Stimulated activated naive CD4-positive, alpha-beta T cell treated with Interleukin-2 at 50 U/mL for 16 hours (primary cell): ENCODE measurements at places on chromosomes 5 and 9.

GRCh38 chr9:135100241-135100681, 12.8 kb downstream of the OLFM1 start:
- no peak for DNase-seq

GRCh38 chr5:176687247-176687646, 40.0 kb downstream of the TSPAN17 start:
- DNase-seq, result no peak

GRCh38 chr5:124700333-124700732, 46.1 kb downstream of the ZNF608 start:
- no peak for DNase-seq

GRCh38 chr9:87594194-87594593, 96.5 kb downstream of the DAPK1 start:
- DNase-seq, result no peak

DNA sequence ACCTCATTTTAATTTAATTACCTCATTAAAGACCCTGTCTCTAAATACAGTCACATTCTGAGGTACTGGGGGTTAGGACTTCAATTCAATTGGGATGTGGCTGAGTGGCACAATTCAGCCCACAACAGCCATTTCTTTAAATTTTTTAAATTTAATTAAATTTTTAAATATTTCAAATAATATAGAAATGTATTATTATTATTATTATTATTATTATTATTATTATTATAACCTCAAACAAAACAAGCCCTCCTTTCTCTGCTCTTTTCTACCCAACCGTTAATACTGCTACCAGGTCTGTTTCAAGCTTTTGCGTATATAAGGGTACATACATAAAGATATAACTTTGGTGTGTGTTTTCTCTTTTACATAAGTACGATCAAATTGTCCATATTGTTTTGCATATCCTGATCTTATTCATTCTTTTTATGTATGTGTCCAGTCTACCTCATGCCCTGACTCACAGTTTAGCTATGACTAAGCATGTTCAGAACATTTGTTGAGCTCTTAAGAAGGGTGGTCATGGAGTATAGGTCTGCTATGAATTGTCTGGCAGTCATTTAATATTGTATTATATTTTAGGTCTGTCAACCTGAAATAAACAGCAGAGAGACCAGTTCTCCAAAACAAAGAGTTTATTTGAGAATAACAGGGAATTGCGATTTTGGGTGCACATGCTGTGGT, 16.1 kb upstream of the RAB14 start:
- DNase-seq, result no peak

GRCh38 chr5:138968601-138969000, 93.5 kb upstream of the LRRTM2 start:
- DNase-seq, result no peak

- DNase-seq, result no peak
Measured at GRCh38 chr5:80192507-80193241, 63.2 kb downstream of the SERINC5 start.

DNA sequence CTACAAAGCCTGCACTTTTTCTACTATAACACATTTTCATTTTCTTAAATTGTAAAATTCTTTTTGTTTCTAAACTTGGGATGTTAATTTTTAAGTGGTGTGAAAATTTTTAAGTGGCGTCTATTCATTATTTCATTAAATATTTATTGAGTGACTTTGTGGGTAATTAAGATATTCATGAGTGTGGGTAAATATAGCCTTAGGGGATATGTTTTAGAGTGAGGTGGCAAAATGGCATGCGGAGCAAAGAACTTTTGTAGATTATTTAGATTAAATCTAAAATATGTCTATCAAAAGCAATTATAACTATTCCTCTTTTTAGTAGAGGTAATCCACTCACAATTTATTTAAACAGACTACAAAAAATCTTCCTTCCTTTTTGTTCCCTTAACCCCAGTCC, 188.4 kb downstream of the PCSK1 start:
- DNase-seq, result no peak

GRCh38 chr5:32991421-32991815, 280.3 kb downstream of the NPR3 start:
- DNase-seq, result no peak

DNA sequence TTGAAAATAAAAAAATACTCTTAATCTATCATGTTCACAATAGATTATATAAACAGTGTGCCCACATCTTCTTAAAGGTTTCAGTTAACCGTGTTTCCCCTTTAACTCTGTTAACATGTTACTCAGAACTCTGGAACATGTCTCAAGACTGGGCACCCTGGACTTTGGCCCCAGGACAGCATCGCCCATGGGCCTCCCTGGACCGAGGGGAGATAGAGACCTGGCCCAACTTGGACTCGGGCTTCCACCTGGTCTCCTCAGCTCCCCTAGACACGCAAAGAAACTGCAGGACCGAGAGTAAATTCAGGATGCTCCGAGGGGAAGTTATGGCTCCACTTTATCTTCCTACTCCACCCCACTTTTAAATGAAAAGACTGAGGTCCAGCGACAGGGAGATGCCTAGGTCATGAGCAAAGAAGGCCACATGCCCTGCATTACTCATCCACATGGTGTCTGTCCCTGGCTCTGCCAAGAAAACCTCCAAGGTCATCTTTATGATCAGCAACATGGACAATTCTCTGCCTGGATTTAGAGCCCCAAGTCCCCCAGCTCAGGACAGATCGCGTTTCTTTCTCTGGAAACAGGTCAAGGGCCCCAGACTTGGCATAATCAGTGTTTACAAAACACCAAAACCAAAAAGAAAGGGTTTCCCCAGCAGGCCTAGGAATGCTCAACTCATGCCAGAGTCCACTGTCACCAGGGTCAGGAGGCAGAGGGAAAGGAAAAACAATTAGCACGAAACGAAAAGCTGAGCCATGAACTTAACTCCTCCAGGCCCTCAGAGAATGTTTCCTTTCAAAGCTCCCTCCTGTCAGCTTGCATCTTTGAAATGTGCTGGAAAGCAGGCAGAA, 17.4 kb downstream of the GPX3 start:
- DNase-seq, result no peak

GRCh38 chr9:113525831-113526230, 62.3 kb downstream of the RGS3 start:
- DNase-seq, result no peak

GRCh38 chr9:113705928-113706519, 170.1 kb upstream of the ZNF618 start:
- no peak for DNase-seq

DNA sequence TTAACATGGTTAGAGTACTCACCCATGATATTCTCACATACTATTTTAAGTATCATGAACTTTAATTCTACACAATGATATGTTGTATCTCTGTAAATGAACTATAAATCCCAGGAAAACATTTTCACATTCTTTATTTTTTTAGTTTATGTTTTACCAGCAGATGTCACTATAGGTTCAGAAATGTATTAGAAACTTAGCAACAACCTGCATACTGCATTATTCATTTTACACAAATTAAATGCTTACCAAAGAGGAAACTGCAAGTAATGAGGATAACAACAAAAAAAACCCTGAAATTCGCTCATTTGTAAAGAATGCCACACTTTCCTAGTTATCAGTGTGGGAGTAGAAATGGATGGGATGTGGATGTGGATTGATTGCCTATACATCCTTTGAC, 217.5 kb upstream of the OTULINL start:
- no peak for DNase-seq

GRCh38 chr5:169325273-169325672, 24.3 kb upstream of the SLIT3 start:
- DNase-seq, result no peak

GRCh38 chr5:156687514-156687913, 162.6 kb upstream of the PPP1R2B start:
- no peak for DNase-seq

GRCh38 chr9:108130905-108131304, 641.3 kb upstream of the KLF4 start:
- no peak for DNase-seq

DNA sequence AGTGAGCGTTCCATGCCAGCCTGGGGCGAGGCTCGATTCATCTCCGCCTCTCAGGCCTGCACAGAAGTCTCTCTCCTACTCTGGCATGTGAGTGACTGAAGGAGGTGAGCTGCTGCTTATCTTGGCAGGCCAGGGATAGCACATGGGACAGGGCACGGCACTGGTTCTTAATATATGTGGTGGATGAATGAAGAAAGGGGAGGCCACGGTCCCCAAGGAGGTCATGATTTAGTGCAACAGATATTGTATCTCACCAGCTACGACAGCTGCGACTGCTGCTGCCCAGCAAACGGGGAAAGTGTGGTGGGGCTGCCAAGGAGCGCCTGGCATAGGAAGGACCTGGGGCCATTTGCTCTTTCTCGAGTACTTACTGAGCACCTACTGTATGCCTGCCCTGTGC, 19.3 kb upstream of the MAPK9 start:
- DNase-seq, result no peak

GRCh38 chr9:116417464-116417863, 263.9 kb downstream of the PAPPA start:
- DNase-seq, result no peak

GRCh38 chr5:111743512-111743911, 13.5 kb downstream of the NREP start:
- no peak for DNase-seq

- DNase-seq, result no peak
Measured at GRCh38 chr5:172293745-172294342, 10.3 kb upstream of the UBTD2 start.

DNA sequence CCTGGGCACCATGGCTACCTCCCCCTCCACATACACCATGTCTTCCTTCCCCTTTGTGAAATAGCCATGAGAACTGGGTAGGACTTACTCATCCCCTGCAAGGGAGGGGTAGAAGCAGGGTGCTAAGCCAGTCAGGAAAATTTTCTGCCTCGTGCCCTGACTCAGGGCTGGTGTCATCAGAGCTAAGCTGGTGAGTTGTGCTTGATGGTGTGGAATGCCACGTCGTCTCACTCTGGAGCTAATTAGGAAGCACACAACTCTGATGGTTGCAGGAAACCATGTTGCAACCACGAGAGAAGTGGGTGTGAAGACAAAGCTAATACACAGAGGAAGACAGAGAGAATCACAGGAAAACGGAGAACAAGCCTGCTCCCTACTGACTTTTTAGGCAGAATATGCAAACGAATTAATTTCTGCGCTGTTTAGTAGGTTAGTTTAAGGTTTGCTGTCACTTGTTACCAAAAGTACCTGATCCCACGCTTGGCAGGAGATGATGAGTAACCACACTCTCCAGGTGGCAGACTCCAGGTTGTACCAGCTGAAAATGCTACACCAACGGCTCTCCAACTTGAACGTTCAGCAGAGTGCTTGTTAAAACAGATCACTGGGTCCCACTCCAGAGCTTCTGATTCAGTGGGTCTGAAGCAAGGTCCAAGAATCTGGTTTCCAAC, 54.5 kb downstream of the STK10 start:
- peak; percentile 63 for DNase-seq

GRCh38 chr5:78132507-78132906, 162.0 kb downstream of the AP3B1 start:
- DNase-seq, result no peak

- no peak for DNase-seq
Measured at GRCh38 chr9:90965226-90966030, 163.8 kb downstream of the SYK start.

DNA sequence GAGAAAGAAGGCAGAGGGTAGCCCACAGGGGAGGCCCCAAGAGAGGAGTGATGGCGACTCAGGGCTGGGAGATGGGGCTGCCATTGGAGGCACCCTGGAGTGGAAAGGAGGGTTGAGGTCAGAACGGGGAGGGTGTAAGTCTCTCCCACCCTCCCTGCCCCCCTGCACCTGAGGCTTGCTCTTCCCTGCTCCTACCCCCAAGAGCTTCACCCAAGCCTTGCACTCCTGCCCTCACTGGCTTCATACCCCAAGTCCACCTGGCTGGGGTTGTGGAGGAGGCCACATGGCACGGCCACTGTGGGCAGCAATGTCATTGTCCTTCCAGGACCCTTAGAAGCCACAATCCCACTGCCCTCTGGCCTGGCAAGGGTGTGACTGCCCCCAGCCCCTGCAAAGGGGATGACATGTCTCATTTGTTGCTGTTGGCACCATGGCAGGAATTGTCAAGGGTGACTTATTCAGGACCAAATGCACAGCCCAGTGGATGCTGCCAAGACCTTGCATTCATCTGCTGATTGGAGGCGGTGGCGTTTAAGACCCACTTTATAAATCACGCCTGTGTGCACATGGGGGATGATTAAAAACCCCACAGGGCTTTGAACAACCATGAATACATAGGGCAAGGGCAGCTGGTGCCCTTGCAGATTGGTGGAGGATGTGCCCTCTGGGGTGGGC, 47.6 kb upstream of the RNU6ATAC start:
- DNase-seq, result no peak

- DNase-seq, result no peak
Measured at GRCh38 chr9:84000186-84000585, 19.6 kb downstream of the RMI1 start.

- peak; percentile 4 for DNase-seq
Measured at GRCh38 chr9:133869674-133870405, 122.3 kb downstream of the VAV2 start.

DNA sequence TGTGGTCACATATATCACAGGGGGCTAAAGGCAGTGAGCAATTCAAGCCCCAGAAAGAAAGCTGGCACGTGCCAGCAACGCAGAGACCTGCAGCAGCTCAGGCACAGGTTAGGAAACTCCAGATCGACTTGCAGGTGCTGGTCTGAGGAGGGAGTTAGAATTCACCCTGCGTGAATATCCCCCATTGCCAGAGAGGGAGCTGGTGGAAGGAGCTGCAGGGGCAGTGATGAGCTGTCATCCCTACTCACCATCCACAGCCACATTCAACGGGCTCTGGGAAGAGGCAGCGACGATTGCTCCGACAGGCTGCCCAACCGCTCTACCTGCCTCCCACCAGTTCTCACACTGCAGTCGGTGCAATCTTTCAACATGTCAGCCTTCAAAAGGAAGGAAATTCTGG, 40.8 kb upstream of the CLK4 start:
- DNase-seq, result no peak

GRCh38 chr5:58677650-58678049, 94.8 kb downstream of the RAB3C start:
- no peak for DNase-seq

DNA sequence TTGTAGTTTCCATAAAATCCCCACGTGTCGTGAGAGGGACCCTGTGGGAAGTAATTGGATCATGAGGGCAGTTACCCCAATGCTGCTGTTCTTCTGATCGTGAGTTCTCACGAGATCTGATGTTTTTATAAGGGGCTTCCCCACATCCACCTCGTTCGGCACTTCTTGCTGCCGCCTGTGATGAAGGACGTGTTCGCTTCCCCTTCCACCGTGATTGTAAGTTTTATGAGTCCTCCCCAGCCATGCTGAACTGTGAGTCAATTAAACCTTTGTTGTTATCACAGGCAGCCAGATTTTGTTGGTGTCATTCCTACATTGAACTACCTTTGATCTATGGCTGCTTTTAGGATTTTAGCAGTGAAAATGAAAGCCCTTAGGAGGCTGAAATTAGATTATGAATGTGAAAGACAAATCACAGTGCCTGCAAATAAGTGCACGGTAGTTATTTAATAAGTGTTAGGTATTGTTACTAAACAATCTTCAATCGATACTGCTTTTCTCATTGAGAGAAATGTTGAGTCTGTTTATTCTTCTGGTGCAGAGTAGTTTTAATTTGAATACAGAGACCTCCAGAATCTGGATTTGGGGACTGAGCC, 68.0 kb upstream of the C6 start:
- DNase-seq, result no peak
